ENCODE measurements at places on chromosomes 5 and 9. TPM values are rescaled to one million over a fixed set of nuclear protein-coding genes. Genes with fewer than 3 reads are reported as not detected.

Gene IFNA13
- total RNA-seq: not detected

Gene PLPPR1
- not detected for total RNA-seq

Gene PWWP2A
- total RNA-seq: 20.4 TPM

Gene GRK6
- total RNA-seq: 9.3 TPM

Gene SEMA5A
- 2.6 TPM for total RNA-seq

Data from subcutaneous adipose tissue (tissue), 4 donors.